ENCODE measurements at places on chromosomes 2 and 18. TPM values are rescaled to one million over a fixed set of nuclear protein-coding genes. Genes with fewer than 3 reads are reported as not detected.

DNA sequence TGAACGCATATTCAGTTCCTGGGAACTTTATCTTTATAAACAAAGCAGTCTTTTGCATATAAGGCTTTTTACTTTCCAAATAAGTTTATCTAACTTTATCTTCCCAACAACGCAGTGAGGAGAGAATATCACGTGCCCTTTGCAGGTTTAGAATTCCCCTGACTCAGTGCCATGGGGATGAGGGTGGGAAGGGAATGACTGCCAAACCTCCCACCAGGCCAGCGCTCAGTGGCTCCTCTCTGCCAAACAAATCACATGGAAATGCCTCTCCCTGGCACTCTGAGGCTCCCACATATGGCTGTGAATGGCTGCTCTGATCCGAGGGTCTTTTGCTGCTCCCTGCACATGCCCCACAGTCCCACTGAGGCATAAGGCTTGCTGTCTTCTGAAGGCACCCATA is 158.3 kb downstream of the DNAH6 start:
- no peak for DNase-seq
- H3K27me3 ChIP-seq = no peaks in the 10 kb centered on the region
- H3K27ac ChIP-seq = no peak overlapping the region
- no peaks in the 10 kb centered on the region for H3K4me1 ChIP-seq

- no peaks in the 10 kb centered on the region for H3K4me1 ChIP-seq
- H3K36me3 ChIP-seq = no peaks in the 10 kb centered on the region
- no peak overlapping the region for H3K4me3 ChIP-seq
- H3K27ac ChIP-seq = no peak overlapping the region
Observed at GRCh38 chr2:147554521-147555107, 290.2 kb upstream of the ACVR2A start.

- peaks cover 54% of the 10 kb centered on the region for H3K36me3 ChIP-seq
- no peak overlapping the region for H3K27ac ChIP-seq
- DNase-seq = no peak
- no peaks in the 10 kb centered on the region for H3K27me3 ChIP-seq
Observed at GRCh38 chr2:201712726-201713125, 14.3 kb upstream of the MPP4 start.

GRCh38 chr2:74379851-74380789 is at the start of gene DCTN1:
Gene DCTN1 (minus strand): TSS chr2:74380311. CDS start chr2:74380037, 274 bp downstream.
- H3K4me1 ChIP-seq = no peaks in the 10 kb centered on the region
- H3K27me3 ChIP-seq = no peaks in the 10 kb centered on the region
- no peak within 1 kb of the TSS for H3K27ac ChIP-seq
- peak; percentile 69 for DNase-seq

GRCh38 chr18:34707670-34708069 is 2.4 kb upstream of the DTNA start:
- H3K27me3 ChIP-seq = no peaks in the 10 kb centered on the region
- DNase-seq = no peak
- peak overlapping the region; percentile 78 for H3K27ac ChIP-seq
- no peak overlapping the region for H3K4me3 ChIP-seq
- peaks cover 5% of the 10 kb centered on the region for H3K4me1 ChIP-seq
- H3K36me3 ChIP-seq = no peaks in the 10 kb centered on the region

Gene TP53I3
- total RNA-seq = 45.7 TPM

DNA sequence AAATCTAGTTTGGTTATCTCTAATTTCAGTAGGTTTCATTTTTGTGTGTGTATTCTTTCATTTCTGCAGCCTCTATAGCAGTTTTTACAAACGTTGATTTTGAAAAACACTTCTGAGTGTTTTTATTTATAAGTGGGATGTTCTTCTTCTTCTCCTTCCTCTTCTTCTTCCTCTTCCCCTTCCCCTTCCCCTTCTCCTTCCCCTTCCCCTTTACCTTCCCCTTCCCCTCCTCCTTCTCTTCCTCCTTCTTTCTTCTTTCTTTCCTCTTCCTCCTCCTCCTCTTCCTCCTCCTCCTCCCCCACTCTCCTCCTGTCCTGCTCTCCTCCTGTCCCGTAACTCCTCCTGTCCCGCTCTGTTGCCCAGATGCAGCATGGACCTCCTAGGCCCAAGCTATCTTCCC is 4.2 kb downstream of the UGGT1 start:
- DNase-seq = no peak
- no peaks in the 10 kb centered on the region for H3K27me3 ChIP-seq
- 0 out of 2 replicates have a peak, but pooled peaks cover 2% of the 10 kb centered on the region for H3K4me1 ChIP-seq
- no peak overlapping the region for H3K4me3 ChIP-seq
- peaks cover 24% of the 10 kb centered on the region for H3K36me3 ChIP-seq
- no peak overlapping the region for H3K27ac ChIP-seq

GRCh38 chr2:158907926-158908456 is 60.4 kb upstream of the TANC1 start:
- H3K27ac ChIP-seq = no peak overlapping the region
- H3K36me3 ChIP-seq = no peaks in the 10 kb centered on the region
- H3K27me3 ChIP-seq = no peaks in the 10 kb centered on the region

GRCh38 chr2:126344493-126344892 is 311.5 kb upstream of the GYPC start:
- no peaks in the 10 kb centered on the region for H3K36me3 ChIP-seq
- H3K4me3 ChIP-seq = no peak overlapping the region
- H3K4me1 ChIP-seq = no peaks in the 10 kb centered on the region
- no peak for DNase-seq
- no peaks in the 10 kb centered on the region for H3K27me3 ChIP-seq

Gene TUBA3D
- total RNA-seq = 0.18 TPM

Gene EN1
- not detected for total RNA-seq

Gene MPPE1
- 13.2 TPM for total RNA-seq

GRCh38 chr18:77124452-77124922 is 8.1 kb downstream of the MBP start:
- H3K36me3 ChIP-seq = no peaks in the 10 kb centered on the region
- H3K4me3 ChIP-seq = no peak overlapping the region
- no peak for DNase-seq
- H3K4me1 ChIP-seq = peaks cover 7% of the 10 kb centered on the region
- H3K27me3 ChIP-seq = no peaks in the 10 kb centered on the region

Gene ICA1L
- total RNA-seq = 4.5 TPM

Gene ERFE
- 2.1 TPM for total RNA-seq

DNA sequence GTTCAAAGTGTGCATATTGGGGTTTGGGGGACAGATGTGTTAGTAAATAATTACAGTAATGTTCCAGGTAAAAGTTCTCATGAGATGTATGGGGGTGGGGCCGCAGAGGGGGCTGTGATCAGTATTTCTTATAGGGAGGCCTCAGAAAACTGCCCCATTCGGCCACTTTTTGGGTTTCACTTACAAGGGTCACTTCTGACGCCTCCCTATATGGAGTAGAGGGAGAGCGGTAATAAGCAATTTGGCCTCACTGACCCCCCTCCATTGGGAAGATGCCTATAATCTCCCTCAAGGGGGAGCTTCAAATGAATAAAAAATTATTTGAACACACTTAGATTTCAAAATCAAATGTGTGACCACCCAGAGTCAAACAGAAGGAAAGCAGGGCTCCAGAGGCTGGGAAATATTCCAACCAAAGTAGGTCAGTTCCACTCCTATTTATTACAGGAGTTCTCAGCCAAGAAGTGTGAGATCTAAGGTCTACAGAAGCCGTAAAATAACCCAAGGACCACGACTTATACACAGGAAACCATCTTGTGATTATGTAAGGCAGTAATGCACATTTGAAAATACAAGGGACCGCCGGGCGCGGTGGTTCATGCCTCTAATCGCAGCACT is 2.7 kb downstream of the SCTR start:
- H3K4me3 ChIP-seq = no peak overlapping the region
- no peak overlapping the region for H3K27ac ChIP-seq
- no peak for DNase-seq

DNA sequence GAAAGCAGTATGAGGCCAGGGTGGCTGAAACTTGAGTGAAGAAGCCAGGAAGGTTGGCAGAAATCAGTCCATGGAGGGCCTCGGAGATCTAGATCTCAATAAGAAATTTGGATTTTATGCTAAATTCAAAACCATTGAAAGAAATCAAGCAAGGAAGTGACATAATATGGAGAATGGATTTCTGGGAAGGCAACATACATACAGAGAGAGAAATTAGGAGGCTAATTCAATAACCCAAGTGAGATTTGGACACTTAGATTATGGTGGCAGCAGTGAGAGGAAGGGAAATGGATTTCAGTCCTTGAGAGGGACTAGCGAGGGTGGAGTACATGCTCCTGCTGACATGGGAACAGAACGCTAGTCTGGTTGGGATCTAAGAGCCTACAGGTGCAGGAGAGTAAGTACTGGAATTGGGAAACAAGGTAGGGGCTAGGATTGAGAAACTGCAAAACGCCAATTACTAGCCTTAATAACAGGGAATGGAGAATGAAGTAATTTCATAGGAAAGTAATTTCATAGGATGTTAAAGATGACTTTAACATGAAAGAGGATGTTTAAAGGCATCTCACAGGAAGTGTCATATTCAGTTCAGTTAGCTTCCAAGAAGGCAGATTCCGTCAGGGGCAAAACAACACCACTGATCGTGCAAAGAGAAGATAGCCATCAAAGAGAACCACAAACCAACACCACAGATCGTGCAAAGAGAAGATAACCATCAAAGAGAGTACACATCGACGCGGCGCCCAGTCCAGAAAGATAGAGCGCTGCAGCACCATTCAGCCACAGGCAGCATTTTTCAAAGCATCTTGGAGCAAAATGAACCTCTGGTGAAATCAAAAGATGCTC is 27.2 kb downstream of the CDKL4 start:
- no peaks in the 10 kb centered on the region for H3K36me3 ChIP-seq
- no peaks in the 10 kb centered on the region for H3K27me3 ChIP-seq
- no peak overlapping the region for H3K27ac ChIP-seq

Gene NOSTRIN
- not detected for total RNA-seq

DNA sequence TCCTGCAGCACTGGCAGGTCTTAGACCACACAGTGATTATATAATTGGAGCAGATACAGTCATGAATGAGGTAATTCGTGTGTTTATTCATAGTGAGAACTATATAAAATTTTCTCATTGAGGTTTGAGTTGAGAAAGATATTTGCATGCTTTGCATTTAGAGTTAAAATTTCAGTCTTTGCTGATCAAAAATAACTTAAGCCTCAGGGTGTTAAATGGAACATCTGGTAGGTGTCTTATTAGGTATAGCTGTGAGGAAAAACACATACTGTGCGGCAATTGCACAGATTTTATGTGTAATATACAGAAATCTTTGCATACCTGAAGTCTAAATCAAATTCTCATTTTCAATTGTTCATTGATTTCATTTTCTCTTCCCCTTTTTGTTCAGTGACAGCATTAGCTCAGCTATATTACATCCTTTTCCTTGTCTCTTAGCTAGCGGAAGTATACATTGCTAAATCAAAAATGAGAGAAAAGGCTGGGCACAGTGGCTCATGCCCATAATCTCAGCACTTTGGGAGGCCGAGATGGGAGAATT is 21.2 kb downstream of the GORASP2 start:
- H3K27ac ChIP-seq = no peak overlapping the region
- H3K4me3 ChIP-seq = no peak overlapping the region
- H3K27me3 ChIP-seq = no peaks in the 10 kb centered on the region
- DNase-seq = no peak
- peaks cover 65% of the 10 kb centered on the region for H3K36me3 ChIP-seq

- H3K4me3 ChIP-seq = no peak overlapping the region
- H3K36me3 ChIP-seq = peaks cover 5% of the 10 kb centered on the region
- no peak overlapping the region for H3K27ac ChIP-seq
- DNase-seq = no peak
Observed at GRCh38 chr2:200172521-200172920, 134.0 kb upstream of the SPATS2L start.

Gene GCG
- not detected for total RNA-seq

GRCh38 chr2:34419856-34420255 is 820.8 kb upstream of the FAM98A start:
- H3K4me3 ChIP-seq = no peak overlapping the region
- no peak overlapping the region for H3K27ac ChIP-seq
- no peak for DNase-seq

DNA sequence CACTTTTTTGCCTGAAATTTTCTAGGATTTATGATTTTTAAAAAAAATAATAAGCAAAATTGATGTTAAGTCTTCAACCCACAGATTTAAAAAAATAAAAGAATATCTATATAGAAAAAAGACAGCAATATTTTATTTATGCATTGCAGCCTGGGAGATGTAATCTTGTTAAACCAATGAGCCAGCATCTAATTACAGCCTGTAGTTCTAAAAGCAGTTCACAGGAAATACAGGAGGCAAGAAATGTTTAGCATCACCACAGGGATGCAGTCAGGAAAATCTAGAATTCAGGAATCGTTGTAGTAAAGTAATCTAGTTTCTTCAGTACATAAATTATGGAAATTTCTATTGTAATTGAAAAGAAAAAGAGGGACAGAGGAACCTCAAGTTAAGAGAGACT is 17.2 kb downstream of the UGGT1 start:
- H3K4me1 ChIP-seq = no peaks in the 10 kb centered on the region
- peaks cover 39% of the 10 kb centered on the region for H3K36me3 ChIP-seq

DNA sequence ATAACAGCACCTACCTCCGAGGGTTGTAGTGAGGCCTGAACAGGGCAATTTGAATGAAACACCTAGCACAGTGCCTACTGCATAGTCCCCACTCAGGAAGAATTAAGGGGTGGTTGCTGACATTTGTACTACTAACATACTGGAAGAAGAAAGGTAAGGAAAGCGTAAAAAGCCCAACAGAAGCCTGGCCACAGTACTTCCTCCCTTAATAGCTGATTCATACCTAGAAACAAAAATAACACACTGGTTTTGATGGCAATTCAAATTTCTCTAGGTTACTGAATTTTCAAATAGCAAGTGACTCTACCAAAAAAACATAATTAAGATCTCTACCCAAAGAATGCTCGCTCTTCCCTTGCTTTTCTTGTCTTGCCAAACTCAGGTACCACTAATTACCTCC is 16.2 kb downstream of the SUCLG1 start:
- H3K4me3 ChIP-seq = no peak overlapping the region
- no peak for DNase-seq
- peaks cover 74% of the 10 kb centered on the region for H3K36me3 ChIP-seq
- no peaks in the 10 kb centered on the region for H3K4me1 ChIP-seq
- H3K27me3 ChIP-seq = no peaks in the 10 kb centered on the region
- H3K27ac ChIP-seq = no peak overlapping the region

GRCh38 chr2:47257946-47258348 is 102.8 kb upstream of the STPG4 start:
- H3K4me1 ChIP-seq = no peaks in the 10 kb centered on the region
- no peaks in the 10 kb centered on the region for H3K27me3 ChIP-seq
- no peak overlapping the region for H3K27ac ChIP-seq
- no peak overlapping the region for H3K4me3 ChIP-seq
- no peak for DNase-seq

DNA sequence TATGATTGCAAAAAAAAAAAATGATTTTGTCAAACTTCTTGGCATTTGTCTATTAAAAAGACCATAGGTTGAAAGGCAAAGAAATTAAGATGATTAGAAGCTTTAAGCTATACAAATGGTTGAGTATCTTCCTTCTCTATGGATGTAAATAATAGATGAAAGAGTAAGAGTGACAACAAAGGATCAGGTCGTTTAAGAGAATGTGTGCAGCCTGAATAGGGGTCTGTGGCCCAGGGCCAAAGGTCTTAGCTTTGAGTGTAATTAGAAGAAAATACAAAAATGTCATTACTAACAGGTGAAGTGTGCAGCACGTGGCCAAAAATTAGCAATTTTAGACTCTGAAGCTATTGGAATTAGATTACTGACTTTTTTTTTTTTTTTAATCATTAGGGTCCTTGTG is 122.4 kb downstream of the GREB1L start:
- H3K4me3 ChIP-seq = no peak overlapping the region
- peaks cover 9% of the 10 kb centered on the region for H3K4me1 ChIP-seq
- DNase-seq = no peak
- H3K36me3 ChIP-seq = no peaks in the 10 kb centered on the region
- no peaks in the 10 kb centered on the region for H3K27me3 ChIP-seq
